HCT116 (cell line): ENCODE measurements at places on chromosomes 13 and 19. TPM values are rescaled to one million over a fixed set of nuclear protein-coding genes. Genes with fewer than 3 reads are reported as not detected.

The ZNF525 gene
- total RNA-seq: 10.2 TPM

The LAIR1 gene
- 0.89 TPM for total RNA-seq

The CYP4F2 gene
- 1.1 TPM for total RNA-seq

The FGF22 gene
- total RNA-seq: 1.5 TPM

The ZNF177 gene
- total RNA-seq: 1.2 TPM

The CDC42EP5 gene
- 0.64 TPM for total RNA-seq
